ENCODE measurements at places on chromosomes 4 and X.
A peak's percentile ranks its signal among the peaks of the same experiment; 100 is the strongest.

DNA sequence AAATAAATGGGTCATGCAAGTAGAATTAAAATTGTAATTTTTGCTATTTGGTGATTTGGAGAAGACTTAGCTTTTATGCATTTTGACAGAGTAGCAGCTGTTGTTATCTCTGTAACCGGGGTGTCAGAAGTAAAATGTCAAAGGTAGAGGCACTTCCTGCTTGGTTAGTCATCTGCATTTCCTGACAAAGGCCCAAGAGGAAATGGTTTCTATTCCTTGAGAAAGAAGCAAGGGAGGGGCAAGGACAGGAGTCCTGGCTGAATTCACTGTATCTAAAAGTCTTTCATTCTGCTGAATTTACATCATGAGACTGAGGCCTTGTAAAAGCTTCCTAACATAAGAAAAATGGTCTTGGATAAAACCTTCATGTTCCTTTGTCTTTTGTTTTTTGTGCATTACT lies 550.9 kb upstream of the BOD1L1 start:
- no peak for DNase-seq

GRCh38 chr4:155319516-155319915 lies 57.2 kb downstream of the MAP9 start:
- no peak for DNase-seq

DNA sequence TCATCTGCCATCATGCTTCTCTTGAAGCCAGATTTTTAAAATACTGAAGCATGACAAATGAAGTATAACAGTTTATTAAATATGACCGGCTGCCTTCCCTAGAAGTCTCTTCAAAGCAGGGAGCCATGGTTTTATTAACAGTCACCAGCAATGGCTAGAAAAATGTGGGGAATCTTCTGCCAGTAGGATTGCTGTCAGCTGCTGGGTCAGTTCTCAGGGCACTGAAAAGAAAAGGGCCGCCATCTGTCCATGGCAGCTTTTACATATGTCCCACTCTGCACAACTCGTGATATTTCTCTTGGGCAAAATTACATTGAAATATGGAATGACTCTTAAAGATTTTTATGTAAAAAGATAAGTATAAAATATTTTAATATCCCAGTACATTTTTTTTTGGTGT lies 2.8 kb downstream of the CCNG2 start:
- no peak for DNase-seq

DNA sequence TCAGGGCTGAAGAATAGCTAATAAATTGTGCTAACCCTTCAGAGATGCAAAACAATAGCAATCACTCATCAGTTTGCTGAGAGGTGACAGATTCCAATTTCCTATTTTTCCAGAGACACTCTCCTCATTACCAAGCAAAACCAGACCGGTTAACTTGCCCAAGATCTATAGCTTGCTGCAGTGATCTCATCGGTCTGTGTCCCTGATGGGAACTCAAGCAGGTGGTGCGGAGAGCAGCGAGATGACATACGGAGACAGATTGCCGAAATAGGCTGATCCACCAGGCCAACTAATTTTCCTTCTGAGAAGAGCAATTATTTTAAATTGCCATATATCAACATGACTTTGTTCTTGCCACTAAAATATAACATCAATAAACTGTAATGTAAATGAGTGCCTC lies 10.5 kb upstream of the DCHS2 start:
- peak; percentile 27 for DNase-seq

GRCh38 chr4:90515191-90515590 lies 388.0 kb downstream of the CCSER1 start:
- DNase-seq = no peak
